ENCODE measurements at places on chromosomes 4 and X.

DNA sequence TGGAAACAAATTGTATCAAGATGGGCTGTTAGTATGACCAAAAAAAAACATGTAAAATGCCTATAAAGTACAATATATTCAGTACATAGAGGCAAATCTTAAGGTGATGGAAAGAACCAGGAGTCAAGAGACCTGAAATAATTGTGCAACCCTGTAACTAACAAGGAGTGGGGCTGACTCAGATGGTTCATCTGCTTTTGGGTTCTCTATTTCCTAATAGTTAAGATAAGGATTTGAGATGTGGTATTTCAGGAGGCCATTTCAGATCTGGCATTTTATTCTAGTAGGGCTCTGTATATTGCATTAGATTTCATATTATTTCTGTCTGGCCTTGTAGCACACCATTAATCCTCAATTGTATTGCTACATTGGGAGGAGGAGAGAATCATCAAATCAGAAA, 268.4 kb downstream of the HS3ST1 start:
- no peak for DNase-seq

- no peak for DNase-seq
Measured at GRCh38 chr4:41715155-41715554, 33.4 kb downstream of the PHOX2B start.

- DNase-seq: no peak
Measured at GRCh38 chr4:170193496-170193895, 103.7 kb upstream of the AADAT start.

GRCh38 chr4:185213877-185214276, 4.5 kb downstream of the SNX25 start:
- DNase-seq: peak; percentile 75

DNA sequence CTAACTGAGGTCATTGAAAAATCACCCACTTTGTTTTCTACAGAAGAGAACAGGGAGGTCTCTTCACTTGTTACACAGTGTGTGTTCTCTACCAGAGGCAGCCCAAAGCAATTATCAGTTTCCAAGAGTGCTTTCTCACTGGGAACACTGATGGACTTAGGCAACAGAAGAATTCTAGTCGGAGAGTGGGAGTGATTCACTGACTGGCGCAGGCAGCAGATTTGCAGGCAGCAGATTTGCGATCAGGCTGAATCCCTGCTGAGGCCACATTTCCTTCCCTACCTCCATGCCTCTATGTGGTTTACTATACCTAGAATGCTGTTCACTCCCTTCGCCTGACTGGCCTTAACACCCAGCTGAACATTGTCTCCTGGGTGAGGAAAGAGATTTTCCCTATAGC, 6.6 kb downstream of the OCIAD2 start:
- DNase-seq: no peak

- peak; percentile 80 for DNase-seq
Measured at GRCh38 chr4:173494013-173494970, 35.7 kb downstream of the HAND2 start.

- DNase-seq: peak; percentile 37
Measured at GRCh38 chr4:146520896-146521540, 722 bp downstream of the SLC10A7 start.

- no peak for DNase-seq
Measured at GRCh38 chrX:40063555-40063954, 34.2 kb downstream of the BCOR start.

- DNase-seq: no peak
Measured at GRCh38 chr4:78149751-78150542, 92.8 kb downstream of the FRAS1 start.

DNA sequence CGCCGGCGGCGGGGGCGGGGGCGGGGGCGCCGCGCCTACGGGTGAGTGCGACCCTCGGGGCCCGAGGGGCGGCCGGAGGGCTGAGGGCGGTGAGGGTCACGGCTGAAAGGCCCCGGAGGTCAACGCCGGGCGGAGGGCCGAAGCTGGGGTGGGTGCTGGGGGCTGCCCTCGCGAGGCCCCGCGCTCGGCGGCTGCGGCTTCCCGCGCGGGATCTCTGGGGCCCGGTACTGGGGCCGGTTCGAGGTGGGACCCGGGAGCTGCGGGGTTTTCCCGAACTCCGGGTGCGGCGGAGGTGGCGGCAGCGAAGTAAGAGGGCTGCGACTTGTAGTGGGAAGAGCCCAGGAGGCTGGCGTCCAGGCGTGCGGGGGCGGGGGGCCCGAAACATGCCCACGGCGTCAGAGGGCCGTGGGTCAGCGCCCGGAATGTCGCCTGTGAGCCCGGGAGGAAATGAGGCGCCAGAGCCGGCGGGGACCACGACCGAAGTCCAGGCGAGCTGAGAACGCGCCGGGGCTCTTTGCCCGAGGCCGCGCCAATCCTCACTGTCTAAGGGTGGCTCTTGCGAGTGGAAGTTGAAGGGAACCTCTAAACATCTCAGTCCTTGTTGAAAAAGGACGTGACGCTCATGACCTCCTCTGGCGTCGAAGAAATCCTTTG, 407 bp downstream of the IL13RA1 start:
- DNase-seq: no peak

GRCh38 chr4:87118826-87119225, 101.6 kb downstream of the KLHL8 start:
- no peak for DNase-seq

DNA sequence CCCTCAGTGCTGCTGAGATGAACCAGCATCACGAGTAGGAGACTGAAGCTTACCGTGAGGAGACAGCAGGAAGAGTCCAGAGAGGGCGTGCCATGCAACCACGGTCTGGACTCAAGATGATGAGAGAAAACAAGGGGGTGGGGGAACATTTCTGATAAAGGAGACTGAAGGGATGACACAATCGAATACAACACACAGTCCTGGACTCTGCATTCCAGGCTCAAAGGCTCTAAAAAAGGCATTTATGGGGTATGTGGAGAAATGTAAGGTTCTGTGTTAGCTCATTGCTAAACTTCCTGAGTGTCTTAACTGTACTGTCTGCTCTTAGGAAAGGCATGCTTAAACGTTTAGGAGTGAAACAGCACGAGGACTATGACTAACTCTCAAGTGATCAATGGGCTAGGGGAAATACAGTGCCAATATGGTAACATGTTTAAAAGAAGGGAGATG, 20.6 kb upstream of the IRAK1 start:
- DNase-seq: no peak

- no peak for DNase-seq
Measured at GRCh38 chr4:159047478-159048165, 55.3 kb upstream of the RAPGEF2 start.

DNA sequence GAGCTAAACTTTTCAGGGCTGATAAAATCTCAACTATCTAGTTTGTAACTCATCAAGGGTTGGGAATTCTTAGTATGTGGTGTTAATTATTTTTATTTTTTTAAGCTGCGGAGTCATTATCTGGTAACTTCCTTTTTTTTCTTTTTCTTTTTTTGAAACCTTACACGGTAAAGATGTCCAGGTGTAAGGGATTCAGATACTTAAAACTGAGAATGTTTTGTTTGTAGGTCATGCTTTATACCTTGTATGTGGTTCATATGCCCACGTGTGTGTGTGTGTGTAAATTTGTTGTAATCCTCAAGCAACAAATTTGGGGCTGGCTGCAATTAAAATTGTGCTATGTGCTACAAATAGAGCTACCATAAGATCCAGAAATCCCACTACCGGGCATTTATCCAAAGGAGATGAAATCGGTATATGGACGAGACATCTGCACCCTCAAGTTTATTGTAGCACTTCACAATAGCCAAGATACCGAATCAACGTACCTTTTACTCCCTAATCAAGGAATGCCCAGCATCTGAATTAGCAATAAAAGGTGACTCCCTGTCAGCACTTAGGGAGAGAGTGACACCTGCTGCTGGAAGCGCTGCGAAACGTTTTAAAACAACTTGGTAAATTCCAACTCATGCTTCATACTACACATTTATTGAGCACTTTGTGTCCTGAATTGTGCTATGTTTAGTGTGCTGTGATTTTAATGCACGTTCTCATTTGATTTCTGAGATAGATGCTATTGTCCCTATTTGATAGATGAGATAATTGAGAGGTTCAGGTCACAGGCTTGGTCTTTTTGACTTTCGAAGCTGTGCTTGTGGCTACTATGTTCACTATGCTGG, 16.1 kb downstream of the MSMO1 start:
- DNase-seq: no peak

DNA sequence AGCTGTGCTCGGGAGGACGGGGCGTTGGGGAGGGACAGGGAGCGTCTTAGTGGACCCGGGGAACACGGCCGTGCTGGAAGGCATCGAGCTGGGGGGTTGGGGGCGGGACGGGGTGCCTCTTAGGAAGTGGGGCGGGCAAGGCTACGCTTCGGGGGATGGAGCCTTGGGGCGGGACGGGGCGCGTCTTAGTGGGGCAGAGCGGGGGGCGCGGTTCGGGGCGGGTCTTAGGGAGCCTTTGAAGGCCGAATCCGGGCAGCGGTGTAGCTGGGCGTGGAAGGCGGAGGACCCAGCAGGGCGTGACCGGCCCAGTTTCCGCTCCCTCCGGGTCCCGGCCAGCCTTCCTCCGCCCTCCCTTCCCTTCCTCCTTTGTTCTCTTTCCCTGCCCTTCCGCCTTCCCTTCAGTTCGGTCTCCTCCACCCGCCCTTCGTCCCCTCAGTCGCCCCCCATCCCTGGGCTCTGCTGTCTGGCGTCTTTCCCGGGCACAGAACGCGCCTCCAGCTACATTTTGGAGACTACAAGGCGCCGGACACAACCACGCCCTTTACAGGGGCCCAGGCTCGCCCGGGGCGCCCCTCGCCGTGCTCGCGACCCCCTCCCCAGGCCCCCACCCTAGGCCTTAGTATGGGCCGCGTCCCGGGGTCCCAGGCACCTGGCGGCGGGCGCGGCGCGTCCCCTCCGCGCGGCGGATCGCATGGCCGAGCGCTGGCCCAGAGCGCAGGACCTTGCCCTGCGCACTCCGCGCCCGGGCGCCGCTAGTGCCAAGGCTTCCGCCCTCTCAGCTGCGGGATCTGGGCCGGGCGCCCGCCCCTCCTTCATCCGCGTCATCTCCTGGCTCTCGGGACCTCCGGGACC, at the start of gene ARSD:
Gene ARSD, minus strand, starts transcription at position 757 of the 852 bp plus-strand sequence. Its CDS starts 64 bp downstream, at position 693.
- no peak for DNase-seq

DNA sequence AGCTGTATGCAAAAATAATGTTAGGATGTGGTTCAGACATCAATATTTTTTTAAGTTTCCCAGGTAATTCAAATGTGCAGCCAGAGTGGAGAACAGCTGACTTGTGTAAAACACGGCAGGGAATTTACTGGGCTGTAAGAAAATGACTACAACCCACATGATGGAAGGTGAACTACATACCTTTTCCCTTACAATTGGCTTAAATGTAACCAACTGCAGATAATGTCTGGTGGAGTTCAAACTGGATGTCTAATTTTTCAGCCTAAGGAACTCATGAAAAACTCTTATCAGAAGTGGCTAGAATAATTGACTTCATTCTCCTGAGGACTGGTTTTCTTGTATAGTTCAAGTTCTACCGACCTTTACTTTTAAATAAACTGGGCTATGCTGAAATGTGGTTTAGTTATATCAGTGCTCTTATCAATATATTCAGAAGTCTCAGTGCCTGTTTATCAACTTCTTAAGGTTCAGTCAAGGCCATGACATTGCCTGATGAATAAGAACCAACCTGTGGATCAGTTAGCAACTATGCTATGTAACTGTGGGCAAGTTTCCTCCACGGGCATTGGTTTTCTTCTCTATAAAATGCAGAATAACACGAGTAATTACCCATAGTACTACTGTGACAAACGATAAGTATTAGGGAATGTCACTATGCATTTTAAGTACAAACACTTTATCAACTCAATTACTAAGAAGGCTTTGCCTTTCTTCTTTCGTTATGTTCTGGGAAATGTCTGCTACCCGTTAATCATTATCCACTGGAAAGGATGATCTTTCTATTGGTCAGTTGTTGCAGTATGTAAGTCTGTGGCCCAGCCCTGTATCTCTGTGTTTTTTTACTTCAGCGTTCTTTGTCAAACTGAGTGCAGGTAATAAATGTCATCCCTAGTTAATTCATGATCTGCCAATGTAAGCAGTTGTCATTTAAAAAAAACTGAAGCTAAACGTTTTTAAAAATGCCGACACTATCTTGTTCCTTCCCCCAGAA, 181.6 kb downstream of the PCDH7 start:
- DNase-seq: no peak

GRCh38 chrX:31258166-31258565, 186.3 kb upstream of the FTHL17 start:
- no peak for DNase-seq

- DNase-seq: no peak
Measured at GRCh38 chr4:95465010-95465409, 83.8 kb downstream of the UNC5C start.

GRCh38 chr4:54527532-54527931, 130.2 kb upstream of the KIT start:
- DNase-seq: no peak

DNA sequence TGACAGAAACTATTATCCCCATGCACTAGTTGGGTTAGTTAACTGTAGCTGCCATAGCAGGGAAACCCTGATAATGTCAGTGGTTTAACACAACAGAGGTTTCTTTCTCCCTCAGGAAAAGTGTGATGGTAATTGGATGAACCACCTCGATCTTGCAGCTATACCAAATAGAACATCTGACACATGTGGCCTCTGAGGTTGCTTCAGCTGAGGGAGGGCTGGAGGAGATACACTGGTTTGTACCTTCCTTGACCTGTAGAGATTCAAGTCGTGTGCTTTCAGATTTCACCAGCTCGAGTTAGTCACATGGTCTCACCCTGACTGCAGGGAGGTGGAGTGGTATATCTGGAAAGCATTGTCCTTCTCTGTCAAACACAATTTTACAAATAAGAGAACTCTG, 147.2 kb upstream of the SFRP2 start:
- no peak for DNase-seq

GRCh38 chr4:25535701-25536473, 119.8 kb upstream of the SLC34A2 start:
- DNase-seq: no peak

GRCh38 chrX:16148896-16149295, 18.4 kb upstream of the MAGEB17 start:
- no peak for DNase-seq

DNA sequence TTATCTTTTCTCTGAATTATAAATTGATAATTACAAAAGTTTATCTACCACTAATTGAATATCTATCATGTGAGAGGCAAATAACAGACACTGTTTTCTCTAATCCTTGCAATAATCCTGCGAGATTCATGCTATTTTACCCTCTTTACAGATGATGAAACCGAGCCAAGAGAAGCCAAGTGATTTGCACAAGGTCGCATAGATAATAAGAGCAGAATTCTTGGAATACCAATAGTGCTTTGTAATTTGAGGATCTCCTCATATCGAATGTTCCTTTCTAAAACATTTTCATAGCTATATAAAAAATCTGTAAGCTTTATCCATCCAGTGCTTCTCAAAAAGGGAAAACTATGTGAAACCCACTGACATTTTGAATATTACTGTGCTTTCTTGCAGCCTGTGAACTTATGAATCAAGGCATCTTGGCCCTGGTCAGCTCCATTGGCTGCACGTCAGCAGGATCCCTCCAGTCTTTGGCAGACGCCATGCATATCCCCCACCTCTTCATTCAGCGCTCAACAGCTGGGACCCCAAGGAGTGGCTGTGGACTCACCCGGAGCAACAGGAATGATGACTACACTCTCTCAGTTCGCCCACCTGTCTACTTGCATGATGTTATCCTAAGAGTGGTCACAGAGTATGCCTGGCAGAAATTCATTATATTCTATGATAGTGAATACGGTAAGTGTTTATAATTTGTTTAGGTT, 743.8 kb upstream of the ATOH1 start:
- no peak for DNase-seq

Measured in GM10248 (cell line).